ENCODE measurements at places on chromosomes 2 and 18. TPM values are rescaled to one million over a fixed set of nuclear protein-coding genes. Genes with fewer than 3 reads are reported as not detected.

The MC4R gene
- 0.11 TPM for polyA plus RNA-seq

The GPR35 gene
- 0.67 TPM for polyA plus RNA-seq

The TCF23 gene
- polyA plus RNA-seq: 0.02 TPM

The SCG2 gene
- 0.27 TPM for polyA plus RNA-seq

The CRYBA2 gene
- polyA plus RNA-seq: not detected

The KLHL14 gene
- polyA plus RNA-seq: 1.1 TPM

The TRABD2A gene
- polyA plus RNA-seq: 17.6 TPM

The CD28 gene
- polyA plus RNA-seq: not detected

The FHOD3 gene
- polyA plus RNA-seq: 7.6 TPM

The KCNE4 gene
- 0.03 TPM for polyA plus RNA-seq

The GALR1 gene
- 0.09 TPM for polyA plus RNA-seq

The IL1B gene
- polyA plus RNA-seq: not detected

The RTP5 gene
- not detected for polyA plus RNA-seq

The LINC00305 gene
- polyA plus RNA-seq: not detected

The ZC3H6 gene
- polyA plus RNA-seq: 1.5 TPM

The FBXO48 gene
- polyA plus RNA-seq: 1.5 TPM

The G6PC2 gene
- not detected for polyA plus RNA-seq

The LGALSL gene
- 13.6 TPM for polyA plus RNA-seq

The UGT1A9 gene
- not detected for polyA plus RNA-seq

The EMILIN2 gene
- polyA plus RNA-seq: 8.1 TPM

The ANKRD30BL gene
- 0.05 TPM for polyA plus RNA-seq

The ALLC gene
- not detected for polyA plus RNA-seq

The TMEM178A gene
- 11.2 TPM for polyA plus RNA-seq

The TWSG1 gene
- polyA plus RNA-seq: 11.8 TPM

The SLC5A7 gene
- 0.30 TPM for polyA plus RNA-seq

The KIAA2012 gene
- polyA plus RNA-seq: not detected

The CABLES1 gene
- polyA plus RNA-seq: 8.3 TPM

The SMYD1 gene
- polyA plus RNA-seq: 0.06 TPM

The MPP4 gene
- polyA plus RNA-seq: not detected

The PTH2R gene
- polyA plus RNA-seq: 0.38 TPM

The MYL12B gene
- polyA plus RNA-seq: 100 TPM

The CEP192 gene
- 13.4 TPM for polyA plus RNA-seq

The DSG2 gene
- polyA plus RNA-seq: 60.1 TPM

The PRKAG3 gene
- not detected for polyA plus RNA-seq

The PARD3B gene
- 0.97 TPM for polyA plus RNA-seq

The MAT2A gene
- 186 TPM for polyA plus RNA-seq

The TRPM8 gene
- 0.44 TPM for polyA plus RNA-seq

The RFTN2 gene
- polyA plus RNA-seq: 2.3 TPM

The PAX3 gene
- 0.33 TPM for polyA plus RNA-seq

The CROCC2 gene
- not detected for polyA plus RNA-seq

The GYPC gene
- polyA plus RNA-seq: 55.1 TPM

The TMEM247 gene
- polyA plus RNA-seq: not detected

The INHBB gene
- polyA plus RNA-seq: 0.24 TPM

The DSC3 gene
- 0.70 TPM for polyA plus RNA-seq

The SDC1 gene
- 71.4 TPM for polyA plus RNA-seq

The RANBP2 gene
- polyA plus RNA-seq: 5.6 TPM

The STPG4 gene
- polyA plus RNA-seq: not detected

The CYS1 gene
- polyA plus RNA-seq: 0.09 TPM

The IL1RN gene
- polyA plus RNA-seq: not detected

The GREB1L gene
- 1.6 TPM for polyA plus RNA-seq

The TGOLN2 gene
- 33.9 TPM for polyA plus RNA-seq

The KCNS3 gene
- 23.0 TPM for polyA plus RNA-seq

Measured in H1 (cell line).